ENCODE measurements at places on chromosomes 3 and 15.
A peak's percentile ranks its signal among the peaks of the same experiment; 100 is the strongest.

GRCh38 chr15:73437543-73438109 lies 5.3 kb upstream of the REC114 start:
- no peak for DNase-seq

- no peak for DNase-seq
Observed at GRCh38 chr3:169008776-169009358, 654.6 kb downstream of the MECOM start.

DNA sequence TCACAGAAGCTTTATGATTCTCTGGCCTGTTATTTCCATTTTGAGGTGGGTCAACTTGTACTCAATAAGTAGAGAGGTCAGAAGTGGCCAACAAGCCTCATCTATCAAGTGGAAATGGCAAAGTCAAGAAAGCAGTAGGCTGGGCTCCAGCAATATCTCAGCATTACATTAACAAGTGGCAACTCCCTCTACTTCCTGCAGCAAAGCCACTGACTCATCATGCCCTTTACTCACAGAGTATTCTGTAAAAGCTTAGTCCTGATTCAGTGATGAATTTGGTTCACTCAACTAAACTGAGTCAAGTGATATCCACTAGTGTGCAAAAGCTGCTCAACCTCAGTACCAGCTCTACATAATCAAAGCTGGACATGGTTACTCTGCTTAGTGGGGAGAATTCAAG lies 954.6 kb downstream of the EPHA3 start:
- DNase-seq: no peak

- peak; percentile 66 for DNase-seq
Observed at GRCh38 chr3:178850450-178851190, 221.0 kb downstream of the ZMAT3 start.
